ENCODE measurements at places on chromosomes 5 and 9.

GRCh38 chr5:149550594-149551226 lies 529 bp downstream of the CSNK1A1 start:
- DNase-seq: no peak

- no peak for DNase-seq
Observed at GRCh38 chr5:151903243-151903653, 21.4 kb downstream of the GLRA1 start.

- no peak for DNase-seq
Observed at GRCh38 chr5:180639741-180640610, 9.4 kb downstream of the FLT4 start.

GRCh38 chr5:121762426-121762825 lies 89.3 kb upstream of the FTMT start:
- DNase-seq: no peak

GRCh38 chr9:79131246-79131774 lies 440.5 kb upstream of the TLE4 start:
- no peak for DNase-seq

- no peak for DNase-seq
Observed at GRCh38 chr9:71743217-71743705, 25.1 kb downstream of the CEMIP2 start.

DNA sequence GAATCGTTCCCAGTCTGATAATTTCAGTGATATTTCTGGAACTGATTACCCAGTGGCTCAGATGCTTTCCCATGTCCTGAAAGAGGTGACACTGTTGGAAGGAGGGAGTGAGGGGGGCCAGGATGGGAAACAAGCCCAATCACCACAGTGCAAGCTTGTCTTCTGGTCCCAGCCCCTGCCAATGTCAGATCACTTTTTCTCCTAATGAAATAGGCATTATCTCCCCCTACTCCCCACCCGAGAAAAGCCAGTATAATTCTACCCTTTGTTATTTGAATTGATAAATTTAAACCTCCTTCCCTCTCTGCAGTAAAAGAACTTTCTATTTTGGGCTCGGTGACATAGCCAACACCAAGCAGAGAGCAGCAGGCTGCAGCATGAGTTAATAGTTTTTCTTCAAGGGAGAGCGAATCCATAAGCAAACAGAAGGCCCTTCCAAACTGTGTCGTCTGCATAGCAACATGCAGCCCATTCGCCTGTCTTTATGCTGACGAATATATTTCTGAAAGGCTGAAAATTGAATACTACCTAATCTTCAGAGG lies 14.6 kb upstream of the PPP2CA start:
- peak; percentile 88 for DNase-seq

DNA sequence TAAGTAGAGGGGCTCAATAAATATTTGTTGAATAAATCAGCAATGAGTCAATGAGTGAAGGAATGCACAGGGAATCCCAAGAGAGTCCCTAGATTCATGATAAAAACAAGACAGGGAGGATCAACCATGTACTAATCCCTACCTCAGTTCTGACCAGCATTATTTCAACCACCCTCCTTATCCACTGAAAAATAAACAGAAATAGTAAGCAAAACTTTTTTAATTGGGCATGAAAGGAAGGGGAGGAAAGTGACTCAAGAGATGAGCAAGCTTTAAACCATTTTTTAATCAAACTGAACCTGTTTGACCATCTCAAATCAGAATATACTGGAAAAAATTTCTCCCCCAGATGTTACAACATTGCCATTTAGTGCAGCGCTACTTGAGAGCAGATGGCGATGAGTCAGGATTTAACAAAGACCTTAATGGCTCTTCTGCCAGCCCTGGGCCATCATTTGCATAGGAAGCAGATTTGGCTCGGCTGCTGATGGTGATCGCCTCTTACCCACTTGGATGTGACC lies 194.8 kb upstream of the SLC30A5 start:
- DNase-seq: no peak

GRCh38 chr5:71640408-71640807 lies 53.3 kb downstream of the MCCC2 start:
- no peak for DNase-seq
